Caudate nucleus (tissue), 63 donors: ENCODE measurements at places on chromosomes 3 and 15.

DNA sequence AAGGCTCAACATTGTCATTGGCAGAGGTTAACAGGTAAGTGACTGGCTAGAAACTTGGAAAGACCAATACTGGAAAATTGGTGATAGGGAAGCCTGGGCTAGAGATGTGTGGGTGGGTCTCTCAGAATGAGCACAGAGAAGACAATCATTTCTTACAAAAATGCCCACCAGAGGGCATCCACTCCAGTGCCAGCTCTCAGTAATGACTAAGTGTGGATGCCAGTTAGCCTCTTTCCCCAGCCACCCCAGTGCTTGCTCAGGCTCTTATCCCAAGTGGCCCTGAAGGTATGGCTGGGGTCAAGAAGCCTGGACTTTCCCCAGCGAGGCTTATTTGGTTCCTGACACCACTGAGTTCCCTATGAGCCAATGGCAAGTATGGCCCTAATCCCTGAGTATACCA is 115.9 kb upstream of the ST8SIA2 start:
- DNase-seq = no peak

- DNase-seq = no peak
These were observed 215.1 kb downstream of the ITPR1 start for GRCh38 chr3:4708230-4708629.

- DNase-seq = no peak
These were observed 129.7 kb upstream of the THBS1 start for GRCh38 chr15:39451121-39451688.

DNA sequence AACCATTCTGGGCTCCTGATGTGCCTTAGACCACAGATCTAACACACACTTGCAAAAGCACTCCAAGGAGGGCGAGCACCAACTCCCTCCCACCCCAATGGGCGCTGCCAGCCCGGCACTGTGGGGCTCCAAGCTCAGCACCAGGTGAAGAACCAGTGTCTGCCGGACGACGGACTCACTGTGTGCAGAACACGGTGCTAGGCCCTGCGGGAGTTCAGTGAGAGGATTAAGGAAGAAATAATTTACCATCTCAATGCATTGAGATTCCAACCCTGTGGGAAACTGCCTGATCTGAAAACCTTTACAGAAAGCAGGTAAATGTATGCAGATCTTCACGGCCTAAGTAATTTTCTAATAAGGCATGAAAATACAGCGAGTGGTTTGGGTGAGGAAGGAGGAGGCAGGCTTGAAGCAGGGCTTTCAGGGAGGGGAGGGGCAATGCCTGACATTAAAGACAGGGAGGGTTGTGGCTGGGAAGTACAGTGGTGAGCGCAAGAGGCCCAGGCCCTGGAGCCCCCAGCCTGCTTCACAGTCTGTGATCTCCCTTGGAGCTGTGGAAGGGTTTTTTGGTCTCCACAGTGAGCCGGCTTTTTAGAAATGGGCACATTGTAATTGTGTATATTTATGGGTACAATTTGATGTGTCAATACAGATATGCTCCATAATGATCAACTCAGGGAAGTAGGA is 35.6 kb upstream of the CHRNB4 start:
- no peak for DNase-seq

DNA sequence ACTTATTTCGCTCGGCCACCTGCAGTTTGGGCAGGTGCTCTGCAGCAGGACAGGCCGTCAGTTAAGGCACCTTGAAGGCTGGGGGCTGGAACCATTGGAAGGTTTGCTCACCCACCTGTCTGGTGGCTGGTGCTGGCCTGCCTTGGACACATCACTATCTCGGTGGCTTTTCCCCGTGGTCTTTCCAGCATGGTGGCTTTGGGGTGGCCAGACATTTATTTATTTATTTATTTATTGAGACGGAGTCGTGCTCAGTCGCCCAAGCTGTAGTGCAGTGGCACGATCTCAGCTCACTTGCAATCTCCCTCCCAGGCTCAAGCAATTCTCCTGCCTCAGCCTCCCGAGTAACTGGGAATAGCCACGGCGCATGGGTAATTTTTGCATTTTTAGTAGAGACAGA is 11.7 kb downstream of the ISG20 start:
- DNase-seq = no peak

- DNase-seq = peak; percentile 20
These were observed 86.8 kb downstream of the CCK start for GRCh38 chr3:42179110-42179725.

GRCh38 chr3:123343296-123344174 is 105.4 kb downstream of the ADCY5 start:
- DNase-seq = no peak

DNA sequence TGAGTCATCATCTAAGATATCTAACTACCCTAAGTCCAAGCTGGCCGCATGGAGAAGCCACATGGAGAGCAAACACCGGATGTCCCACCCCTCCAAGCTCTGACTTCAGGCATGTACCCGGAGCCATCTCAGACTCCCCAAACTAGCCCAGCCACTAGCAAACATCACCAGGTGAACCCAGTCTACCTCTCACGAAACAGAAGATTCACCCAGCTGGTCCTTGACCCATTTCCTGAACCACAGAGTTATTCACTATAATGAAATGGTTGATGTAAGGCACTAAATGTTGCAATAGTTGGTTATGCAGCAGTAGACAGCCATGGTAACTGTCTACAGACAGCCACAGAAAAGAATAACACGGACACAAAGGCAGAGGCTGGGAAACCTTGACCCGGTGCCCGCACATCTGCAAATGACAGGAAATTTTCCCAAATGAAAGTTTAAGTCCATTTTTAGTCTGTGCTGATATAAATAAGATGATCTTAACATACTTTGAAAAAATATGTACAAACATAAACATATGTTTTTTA is 265.5 kb upstream of the ATP10A start:
- DNase-seq = no peak

- no peak for DNase-seq
These were observed 12.4 kb upstream of the CACNA2D2 start for GRCh38 chr3:50515565-50516439.

GRCh38 chr3:56269755-56270535 is 198.3 kb downstream of the ERC2 start:
- DNase-seq = no peak

GRCh38 chr3:42831321-42831713 is 22.1 kb downstream of the ACKR2 start:
- DNase-seq = peak; percentile 49

DNA sequence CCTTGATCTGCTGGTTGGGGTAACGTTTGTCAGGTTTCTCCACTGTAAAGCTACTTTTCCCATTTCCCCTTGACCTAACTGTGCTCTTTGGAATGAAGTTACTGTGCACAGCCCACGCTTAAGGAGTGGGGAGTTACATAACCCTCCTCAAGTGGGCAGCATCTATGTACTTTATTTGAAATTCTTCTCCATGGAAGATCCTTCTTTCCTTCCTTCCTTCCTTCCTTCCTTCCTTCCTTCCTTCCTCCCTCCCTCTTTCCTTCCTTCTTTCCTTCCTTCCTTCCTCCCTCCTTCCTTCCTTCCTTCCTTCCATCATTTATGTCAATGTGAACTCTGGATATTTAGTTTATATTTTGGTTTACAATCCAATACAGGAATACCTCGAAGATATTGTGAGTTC is 77.1 kb upstream of the TRA2B start:
- peak; percentile 47 for DNase-seq

- DNase-seq = no peak
These were observed 271.7 kb upstream of the TOPAZ1 start for GRCh38 chr3:43969944-43970343.

- no peak for DNase-seq
These were observed 135.6 kb downstream of the ADAMTS9 start for GRCh38 chr3:64552160-64552559.

DNA sequence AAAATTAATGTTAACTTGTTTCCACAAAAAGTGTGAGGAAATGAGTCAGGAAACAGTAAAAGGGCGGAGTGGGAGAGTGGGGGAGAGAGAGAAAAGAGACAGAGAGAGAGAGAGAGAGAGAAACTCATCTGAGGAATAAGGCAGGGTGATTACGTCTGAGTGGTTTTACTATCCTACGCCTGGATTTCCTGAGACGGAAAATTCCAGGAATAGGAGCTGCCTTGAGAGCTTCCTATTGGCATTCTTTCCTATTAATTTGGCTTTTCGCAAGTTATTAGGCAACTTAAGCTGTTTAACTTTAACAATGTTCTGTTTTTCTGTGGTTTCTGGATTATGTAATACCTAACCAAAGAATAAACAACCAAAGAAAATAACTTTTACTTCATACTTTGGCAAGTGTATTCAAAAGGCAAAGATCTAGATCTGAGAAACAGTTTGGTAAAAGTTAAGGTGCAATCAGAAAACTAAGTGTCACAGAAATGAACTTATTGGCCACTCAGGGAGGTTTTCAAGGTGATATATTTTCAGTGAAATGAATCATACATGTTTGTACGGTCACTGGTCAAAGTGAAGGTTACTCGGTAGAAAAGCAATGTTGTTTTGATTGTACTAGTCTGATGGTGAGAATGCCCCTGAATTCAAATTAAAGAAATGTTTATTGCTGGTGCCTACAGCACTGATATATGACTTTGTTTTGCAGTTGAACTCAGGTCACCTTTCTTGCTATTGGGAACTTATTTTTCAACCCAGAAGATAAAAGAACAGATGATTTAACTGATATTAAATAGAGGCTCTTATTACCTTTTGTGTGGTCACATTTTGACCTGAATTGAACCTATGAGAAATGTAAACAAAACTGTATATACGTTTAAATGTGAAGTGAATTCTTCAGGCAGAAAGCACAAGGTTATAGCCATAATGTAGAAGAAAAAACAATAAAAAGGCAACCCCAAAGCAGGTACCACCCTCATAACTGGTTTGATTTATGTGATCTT is 39.9 kb upstream of the TNFSF10 start:
- DNase-seq = no peak

DNA sequence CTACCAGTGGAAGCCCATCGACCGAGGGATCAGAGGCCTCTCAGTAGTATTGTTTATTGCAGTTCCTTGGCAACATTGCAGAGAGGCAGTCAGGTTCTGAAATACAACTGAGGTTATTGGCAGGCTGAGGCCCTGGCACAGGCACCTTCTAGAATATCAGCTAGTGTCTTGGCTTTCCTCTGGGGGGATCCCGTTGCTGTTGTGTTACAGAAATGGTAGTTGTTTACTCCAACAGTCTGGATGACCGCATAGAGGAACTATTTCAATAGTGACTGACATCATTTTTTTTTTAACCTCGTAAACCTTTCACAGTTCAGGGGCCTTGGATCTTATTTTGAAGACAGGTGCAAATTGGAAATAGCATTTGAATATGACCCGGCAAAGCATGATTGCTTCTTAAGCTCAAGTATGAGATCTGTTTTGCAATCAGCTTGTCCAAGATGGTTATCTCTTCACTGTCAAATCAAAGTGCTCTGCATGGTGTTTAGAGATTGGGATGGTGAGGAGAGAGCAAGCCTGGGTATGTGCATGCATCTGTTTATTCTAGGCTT is 63.9 kb downstream of the PGPEP1L start:
- peak; percentile 58 for DNase-seq

- DNase-seq = no peak
These were observed 72.1 kb downstream of the IL1RAP start for GRCh38 chr3:190585805-190586630.

DNA sequence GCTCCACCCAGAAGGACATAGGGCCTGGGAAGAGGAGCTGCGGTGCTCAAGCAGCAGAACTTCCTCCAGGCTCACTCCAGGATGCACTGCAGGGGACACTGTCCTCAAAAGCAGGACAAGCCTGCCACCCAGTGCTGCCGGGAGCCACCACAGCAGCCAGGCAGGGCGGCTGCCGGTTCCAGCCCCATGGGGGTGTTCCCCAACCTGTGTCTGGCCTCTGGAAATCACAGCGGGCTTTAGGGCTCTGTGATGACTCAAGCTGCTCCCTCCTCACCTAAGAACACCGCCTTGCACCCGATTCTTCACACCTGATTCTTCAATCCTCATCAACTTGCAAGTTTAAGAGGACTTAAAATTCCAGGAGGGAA is 71.9 kb upstream of the SLC6A11 start:
- no peak for DNase-seq

GRCh38 chr3:64290161-64290560 is 64.9 kb upstream of the PRICKLE2 start:
- no peak for DNase-seq

DNA sequence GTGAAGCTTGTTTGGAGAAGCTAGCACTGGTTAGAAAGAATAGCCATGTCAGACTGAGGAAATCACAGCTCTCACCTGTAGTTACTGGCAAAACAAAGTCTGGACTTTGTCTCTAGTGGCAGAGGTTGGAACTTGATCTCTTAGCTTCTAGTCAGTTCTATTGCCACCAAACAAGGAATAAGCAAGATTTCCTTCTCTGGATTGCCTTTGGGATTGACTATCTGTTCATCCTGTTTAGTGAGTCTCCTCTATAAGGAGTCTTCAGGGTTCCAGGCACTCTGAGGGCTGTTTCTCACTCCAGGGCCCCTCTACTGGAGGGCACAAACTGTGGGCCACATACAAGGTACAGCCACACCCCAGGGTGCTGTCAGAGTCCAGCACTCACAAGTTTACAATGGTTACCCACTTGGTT is 426.6 kb upstream of the THBS1 start:
- DNase-seq = no peak

- DNase-seq = no peak
These were observed 3.3 kb downstream of the STAB1 start for GRCh38 chr3:52498137-52499054.

DNA sequence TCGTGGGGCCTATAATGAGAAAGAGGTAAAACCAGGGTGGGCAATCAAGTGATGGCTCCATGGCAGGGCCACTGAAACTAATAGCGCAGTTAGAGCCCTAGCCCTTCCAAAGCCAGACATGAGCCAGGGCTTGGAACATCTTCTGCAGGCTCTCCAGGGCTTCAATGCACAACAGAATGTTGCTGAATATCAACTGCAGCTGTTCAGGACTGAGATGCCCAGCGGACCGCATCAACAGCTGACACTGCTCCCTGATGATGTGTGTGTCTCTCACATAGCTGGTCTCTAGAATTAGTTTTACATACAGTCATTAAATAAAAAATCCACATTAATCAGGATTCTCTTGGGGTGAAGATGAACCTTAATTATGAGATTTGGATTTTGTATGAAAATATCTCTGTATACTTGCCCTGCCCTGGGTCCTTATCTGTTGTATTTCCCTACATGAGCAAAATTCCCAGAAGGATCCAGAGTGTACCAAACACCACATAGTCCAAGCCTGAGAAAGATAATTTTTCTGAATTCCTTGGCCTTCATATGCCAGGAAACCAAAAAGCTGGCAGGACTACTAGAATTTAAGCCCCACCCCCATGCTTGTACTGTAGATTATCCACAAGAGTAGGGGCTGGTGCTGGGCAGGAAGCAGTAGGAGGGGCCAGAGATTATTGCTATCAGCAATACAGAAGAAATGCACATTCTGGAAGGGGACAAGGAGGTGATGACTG is 7.7 kb upstream of the GOLGB1 start:
- DNase-seq = no peak

- no peak for DNase-seq
These were observed 659.3 kb downstream of the ROBO2 start for GRCh38 chr3:77699125-77699691.

DNA sequence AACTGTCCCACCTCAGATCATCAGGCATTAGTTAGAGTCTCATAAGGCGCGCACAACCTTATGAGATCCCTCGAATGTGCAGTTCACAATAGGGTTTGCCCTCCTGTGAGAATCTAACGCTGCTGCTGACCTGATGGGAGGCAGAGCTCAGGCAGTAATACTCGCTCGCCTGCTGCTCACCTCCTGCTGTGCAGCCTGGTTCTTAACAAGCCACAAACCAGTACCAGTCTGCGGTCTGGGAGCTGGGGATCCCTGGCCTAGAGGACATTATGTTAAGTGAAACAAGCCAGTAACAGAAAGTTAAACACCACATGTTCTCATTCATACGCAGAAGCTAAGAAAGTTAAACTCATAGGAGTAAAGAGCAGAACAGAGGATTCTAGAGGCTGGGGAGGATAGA is 47.0 kb downstream of the MAP3K13 start:
- no peak for DNase-seq
